Right renal pelvis (tissue), 4 donors: ENCODE measurements at places on chromosomes 1 and 21. TPM values are rescaled to one million over a fixed set of nuclear protein-coding genes. Genes with fewer than 3 reads are reported as not detected.

FAM72B gene
- 4.1 TPM for polyA plus RNA-seq

SPAG17 gene
- polyA plus RNA-seq, result 7.9 TPM

ASCL5 gene
- 0.07 TPM for polyA plus RNA-seq

RHBDL2 gene
- 1.0 TPM for polyA plus RNA-seq

LCE1A gene
- polyA plus RNA-seq, result not detected

KCNE1 gene
- 0.51 TPM for polyA plus RNA-seq

PPP2R5A gene
- polyA plus RNA-seq, result 43.6 TPM

KCNJ6 gene
- 0.31 TPM for polyA plus RNA-seq

FGR gene
- polyA plus RNA-seq, result 2.1 TPM

RHD gene
- polyA plus RNA-seq, result 1.3 TPM

BACE2 gene
- 31.7 TPM for polyA plus RNA-seq
